Erythroblast (primary cell): ENCODE measurements at places on chromosomes 6 and 20.

GRCh38 chr6:3221578-3221977 lies 5.9 kb downstream of the TUBB2B start:
- no peak for DNase-seq

GRCh38 chr6:11008821-11009220 lies 35.3 kb downstream of the ELOVL2 start:
- no peak for DNase-seq

- DNase-seq: no peak
These were observed 71.9 kb upstream of the PLCB4 start for GRCh38 chr20:8996817-8997512.

GRCh38 chr6:12034837-12035236 lies 22.7 kb downstream of the HIVEP1 start:
- no peak for DNase-seq

- DNase-seq: no peak
These were observed 52.7 kb downstream of the PYGB start for GRCh38 chr20:25300496-25301170.

- DNase-seq: no peak
These were observed 53.3 kb upstream of the SLC22A23 start for GRCh38 chr6:3510178-3510577.
